ENCODE measurements at places on chromosomes 7 and 10.

- no peak for DNase-seq
These were observed 54.2 kb downstream of the EMX2 start for GRCh38 chr10:117596706-117597105.

- no peak for DNase-seq
These were observed 76.2 kb upstream of the TMEM168 start for GRCh38 chr7:112866424-112866823.

GRCh38 chr10:132479603-132480221 is 57.9 kb upstream of the INPP5A start:
- DNase-seq: no peak

- DNase-seq: no peak
These were observed 26.9 kb upstream of the LAMB4 start for GRCh38 chr7:108156897-108157605.

GRCh38 chr10:88036126-88036525 is 172.7 kb downstream of the PTEN start:
- DNase-seq: no peak

All from HuH-7 (cell line).